ENCODE measurements at places on chromosomes 2 and 18.

GRCh38 chr18:9104244-9104901, 1.9 kb downstream of the NDUFV2 start:
- DNase-seq: no peak

DNA sequence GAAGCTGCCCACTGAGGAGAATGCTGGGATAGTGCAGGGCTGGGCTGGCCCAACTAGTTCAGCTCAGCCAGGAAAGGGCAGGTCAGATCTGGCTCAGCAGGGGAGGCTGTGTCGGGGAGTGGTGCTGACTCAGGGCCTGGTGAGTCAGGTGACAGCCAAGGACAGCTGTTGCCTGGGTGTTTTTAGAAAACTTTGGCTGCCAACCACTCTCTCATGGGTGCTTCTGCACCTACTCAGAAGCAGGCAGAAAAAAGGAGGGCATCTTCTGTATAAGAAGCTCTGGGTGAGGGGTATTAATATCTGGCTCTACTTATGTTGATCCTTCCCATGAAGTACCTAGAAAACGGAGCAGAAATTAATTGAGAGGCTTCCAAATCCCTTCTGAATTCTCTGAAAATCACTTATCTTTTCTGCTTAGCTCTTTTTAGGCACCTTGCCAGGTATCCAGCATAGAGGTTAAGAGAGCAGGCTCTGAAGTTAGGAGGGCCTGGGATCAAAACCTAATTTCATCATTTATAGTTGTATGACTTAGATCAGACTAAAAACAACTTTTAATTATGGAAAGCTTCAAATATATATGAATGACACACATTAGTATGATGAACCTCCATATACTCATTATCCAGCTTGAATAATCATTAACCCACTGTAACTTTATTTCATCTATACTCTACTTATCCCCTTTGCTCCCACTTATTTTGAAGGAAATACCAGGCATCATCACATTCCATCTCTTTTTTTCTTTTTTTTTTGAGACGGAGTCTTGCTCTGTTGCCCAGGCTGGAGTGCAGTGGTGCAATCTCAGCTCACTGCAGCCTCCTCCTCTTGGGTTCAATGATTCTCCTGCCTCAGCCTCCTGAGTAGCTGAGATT, 15.5 kb upstream of the RAB10 start:
- DNase-seq: peak; percentile 89

- DNase-seq: no peak
Observed at GRCh38 chr18:3773303-3773702, 323.3 kb downstream of the TGIF1 start.

DNA sequence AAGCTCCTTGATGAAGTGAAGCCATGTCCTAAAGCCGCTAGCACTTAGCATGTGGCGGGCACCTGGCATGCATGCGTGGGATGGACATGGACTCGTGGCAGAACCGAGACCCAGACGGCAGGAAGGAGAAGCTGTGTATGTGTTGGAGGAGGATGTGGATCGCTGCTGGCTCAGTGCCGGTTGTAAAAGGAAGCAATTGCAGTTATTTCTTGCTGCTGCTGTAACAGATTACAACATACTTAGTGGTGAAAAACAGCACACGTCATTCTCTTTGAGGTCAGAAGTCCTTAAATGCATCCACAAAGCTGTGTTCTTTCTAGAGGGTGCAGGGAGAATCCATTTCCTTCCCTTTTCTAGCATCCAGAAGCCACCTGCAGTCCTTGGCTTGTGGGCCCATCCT, 74.6 kb downstream of the AGAP1 start:
- no peak for DNase-seq

DNA sequence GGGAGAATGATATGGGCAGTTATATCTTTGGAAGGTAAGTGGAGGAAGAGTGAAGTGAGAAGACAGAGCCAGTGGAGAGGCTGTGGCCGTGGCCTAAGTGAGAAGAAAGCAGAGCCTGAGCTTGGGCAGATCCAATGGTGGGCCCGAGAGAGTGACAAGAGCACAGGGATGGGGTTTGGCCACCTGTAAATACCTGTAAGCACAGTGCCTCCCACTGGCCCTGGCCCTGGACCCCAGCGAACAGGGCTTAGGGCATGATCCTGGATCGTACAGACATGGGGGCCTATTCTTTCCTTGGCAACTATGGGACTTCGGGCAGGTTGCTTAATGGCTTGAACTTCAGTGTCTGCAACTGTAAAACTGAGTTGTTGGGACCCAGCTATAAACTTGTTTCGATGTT, 44.1 kb downstream of the MTCL1 start:
- no peak for DNase-seq

DNA sequence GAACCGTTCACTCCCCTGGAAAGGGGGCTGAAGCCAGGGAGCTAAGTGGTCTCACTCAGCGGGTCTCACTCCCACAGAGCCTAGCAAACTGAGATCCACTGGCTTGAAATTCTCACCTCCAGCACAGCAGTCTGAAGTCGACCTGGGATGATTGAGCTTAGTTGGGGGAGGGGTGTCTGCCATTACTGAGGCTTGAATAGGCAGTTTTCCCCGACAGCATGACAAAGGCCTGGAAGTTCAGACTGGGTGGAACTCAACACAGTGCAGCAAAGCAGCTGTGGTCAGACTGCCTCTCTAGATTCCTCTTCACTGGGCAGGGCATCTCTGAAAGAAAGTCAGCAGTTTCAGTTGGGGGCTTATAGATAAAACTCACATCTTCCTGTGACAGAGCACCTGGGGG, 292.5 kb downstream of the NUP35 start:
- DNase-seq: no peak
